NCI-H748 treated with DMSO at 0.1 percent for 48 hours (cell line): ENCODE measurements at places on chromosomes 1 and 21.

DNA sequence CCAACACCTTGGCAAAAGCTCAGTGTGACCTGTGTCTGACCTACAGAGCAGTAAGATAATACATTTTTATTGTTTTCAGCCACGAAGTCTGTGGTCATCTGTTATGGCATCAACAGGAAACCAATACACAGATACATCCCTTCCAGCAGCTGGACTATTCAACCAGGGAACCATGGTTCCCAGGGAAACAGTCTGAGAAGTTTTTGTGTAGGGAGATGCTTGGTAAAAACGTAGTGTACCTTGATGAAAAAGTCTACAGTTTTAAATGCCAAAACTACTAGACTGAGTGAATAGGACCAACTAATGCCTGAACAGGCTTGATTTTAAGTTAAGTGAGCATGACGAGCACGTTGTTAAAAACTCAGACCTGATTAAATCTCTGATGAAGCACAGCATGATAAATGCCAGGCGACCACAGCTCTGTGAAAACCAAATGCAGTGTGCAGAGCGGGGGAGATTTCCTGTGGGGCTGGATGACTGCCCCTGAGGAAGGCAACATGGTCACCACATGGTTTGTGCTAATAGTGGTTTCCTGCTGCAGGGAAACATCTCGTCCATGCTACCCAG lies 228.9 kb downstream of the TNR start:
- DNase-seq = no peak

GRCh38 chr1:235297579-235297978 lies 30.4 kb downstream of the ARID4B start:
- no peak for DNase-seq

DNA sequence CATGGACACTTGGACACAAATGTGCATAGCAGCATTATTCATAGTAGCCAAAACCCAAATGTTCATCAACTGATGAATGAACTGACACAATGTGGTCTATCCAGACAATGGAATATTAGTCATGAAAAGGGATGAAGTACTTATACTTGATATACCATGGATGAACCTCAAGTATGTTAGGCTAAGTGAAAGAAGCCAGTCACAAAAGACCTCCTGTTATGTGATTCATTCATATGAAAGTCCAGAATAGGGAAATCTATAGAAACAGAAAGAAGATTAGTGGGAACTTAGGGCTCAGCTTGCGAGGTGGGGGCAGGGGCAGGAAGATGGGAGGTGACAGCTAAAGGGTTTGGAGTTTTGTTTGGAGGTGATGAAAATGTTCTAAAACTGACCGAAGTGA lies 7.4 kb downstream of the KCNE1 start:
- DNase-seq = no peak

DNA sequence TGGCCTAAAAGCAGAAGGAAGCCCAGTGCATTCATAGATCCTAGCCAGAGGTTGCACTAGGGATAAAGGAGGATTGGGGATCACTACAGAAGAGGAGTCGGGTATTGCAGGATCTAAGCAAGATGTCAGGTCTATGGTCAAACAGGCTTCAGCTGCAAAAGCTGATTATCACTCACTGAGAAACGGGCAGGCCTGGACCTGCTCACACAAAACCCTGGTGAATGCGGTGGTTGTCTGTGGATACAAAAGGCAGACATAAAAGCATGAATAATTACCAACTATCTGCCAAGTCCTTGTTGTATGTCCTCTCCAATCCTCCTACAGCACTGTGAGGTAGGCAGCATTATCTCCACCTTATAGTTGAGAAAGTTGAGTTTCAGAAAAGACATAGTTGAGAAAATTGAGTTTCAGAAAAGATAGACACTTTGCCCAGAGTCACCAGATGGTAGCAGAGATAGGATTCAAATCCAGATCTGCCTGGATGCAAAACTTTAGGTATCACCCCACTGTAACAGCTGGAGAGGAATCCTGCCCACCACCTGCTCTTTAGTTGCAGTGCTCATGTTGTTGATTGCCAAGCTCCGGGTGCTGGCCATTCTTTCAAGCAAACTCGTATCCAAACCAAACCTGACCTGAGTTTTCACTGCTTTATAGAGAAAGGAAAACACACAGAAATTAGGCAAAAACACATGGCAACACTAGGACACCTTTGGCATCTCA lies 49.6 kb upstream of the HOOK1 start:
- peak; percentile 80 for DNase-seq

DNA sequence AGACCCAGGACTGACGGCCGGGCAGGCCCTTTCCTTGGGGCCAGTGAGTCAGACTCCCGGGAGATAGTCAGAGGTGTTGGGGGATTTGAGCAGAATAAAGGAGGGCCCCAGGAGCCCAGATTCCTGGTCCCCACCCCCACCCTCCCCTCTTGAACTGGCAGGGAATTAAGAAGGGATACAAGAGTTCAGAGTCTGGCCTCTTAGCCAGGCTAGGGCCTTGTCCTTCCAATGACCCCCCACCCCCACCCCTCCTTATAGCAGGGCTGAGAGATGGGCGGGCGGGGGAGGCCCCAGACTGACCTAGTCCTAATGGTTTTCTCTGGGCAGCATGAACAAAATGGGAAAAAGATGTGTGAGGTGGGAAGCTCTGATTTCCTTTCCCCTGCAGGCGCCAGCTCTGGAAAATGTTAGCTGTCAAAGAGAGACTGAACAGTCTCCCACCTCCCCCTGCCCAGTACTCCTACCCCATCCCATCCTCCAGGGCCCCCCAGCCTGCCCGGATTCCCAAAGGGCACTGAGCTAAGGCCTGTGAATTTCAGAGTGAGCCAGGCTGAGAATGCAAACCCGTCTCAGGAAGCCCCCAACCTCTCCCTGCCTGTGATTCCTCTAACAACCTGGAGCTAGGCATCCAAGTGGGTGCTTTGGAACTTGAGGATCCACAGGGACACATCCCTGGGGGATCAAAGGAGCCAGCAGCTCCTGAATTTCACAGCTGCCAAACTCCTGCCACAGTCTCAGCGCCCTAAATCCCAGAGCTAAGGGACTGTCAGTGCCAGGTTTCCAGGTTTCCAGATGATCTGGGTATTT lies 5.8 kb upstream of the CRABP2 start:
- DNase-seq = no peak

DNA sequence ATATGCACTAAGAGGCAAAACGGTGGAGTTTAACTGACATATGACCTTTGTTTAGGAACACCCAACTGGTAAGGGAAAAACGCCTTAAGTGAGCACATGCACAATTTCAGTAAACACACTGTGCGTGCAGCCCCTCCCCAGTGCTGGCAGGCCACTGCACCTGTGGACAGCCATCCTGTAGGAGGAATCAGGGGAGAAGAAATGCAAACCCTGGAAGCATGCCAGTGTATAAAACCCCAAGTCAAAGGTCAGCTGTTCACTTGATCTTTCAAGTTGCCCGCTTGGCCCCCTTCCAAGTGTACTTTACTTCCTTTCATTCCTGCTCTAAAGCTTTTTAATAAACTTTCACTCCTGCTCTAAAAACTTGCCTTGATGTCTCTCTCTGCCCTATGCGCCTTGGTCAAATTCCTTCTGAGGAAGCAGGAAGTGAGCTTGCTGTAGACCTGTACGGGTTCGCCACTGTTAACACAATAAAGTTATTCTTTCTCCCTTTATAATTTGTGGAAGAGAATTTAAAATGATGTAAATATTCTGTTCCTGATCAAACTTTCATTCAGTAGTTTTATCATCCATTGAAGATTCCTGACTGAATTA lies 31.8 kb downstream of the USP25 start:
- DNase-seq = no peak

- DNase-seq = no peak
Observed at GRCh38 chr1:26991310-26992116, 2.0 kb upstream of the TRNP1 start.

DNA sequence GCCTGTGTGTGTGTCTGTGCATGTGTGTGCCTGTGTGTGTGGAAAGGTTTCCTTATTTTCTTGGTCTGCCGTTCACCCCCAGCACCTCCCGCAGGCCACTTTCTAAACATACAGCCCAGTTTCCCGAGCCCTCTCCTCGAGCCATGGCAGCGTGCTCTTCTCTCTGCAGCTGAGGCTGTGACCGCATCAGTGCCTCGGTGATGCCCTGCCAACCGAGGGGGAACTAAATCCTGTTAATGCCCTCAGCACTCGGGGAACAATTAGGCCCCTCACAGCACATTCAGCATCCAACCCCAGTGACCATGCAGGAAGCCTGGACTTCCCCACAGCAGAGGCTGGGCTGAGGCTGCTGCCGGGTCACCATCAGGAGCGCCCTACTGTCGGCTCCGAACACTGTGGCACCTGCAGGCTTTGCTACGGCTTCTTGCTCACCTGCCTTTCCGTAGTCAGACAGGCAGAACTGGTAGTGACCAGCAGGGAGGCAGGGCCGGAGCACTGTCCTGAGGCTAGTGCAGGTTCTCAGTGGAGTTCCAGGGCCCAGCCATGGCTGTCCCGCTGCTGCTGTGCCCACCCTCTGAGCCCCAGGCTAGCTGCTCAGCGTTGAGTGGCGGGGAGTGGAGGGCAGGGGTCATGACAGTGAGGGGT lies 8.1 kb downstream of the GPR137B start:
- no peak for DNase-seq

DNA sequence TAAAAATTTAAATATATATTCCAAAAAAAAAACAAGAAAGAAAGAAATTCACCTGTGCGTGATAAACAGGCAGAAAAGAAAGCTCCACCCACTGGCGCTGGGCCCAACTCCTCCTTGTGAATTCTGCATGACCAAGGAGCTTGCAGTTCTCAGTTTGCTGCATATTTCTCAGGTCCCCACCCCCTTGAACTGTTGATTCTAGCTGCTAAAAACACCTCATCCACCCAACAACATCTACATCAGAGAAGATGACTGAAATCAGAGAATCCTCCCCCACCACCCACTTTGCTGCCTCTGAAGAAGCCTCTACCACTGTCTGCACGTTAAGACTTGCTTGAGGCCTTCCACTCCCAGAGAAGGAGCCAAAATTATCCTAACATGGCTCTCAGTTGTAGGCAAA lies 104.8 kb downstream of the RGS2 start:
- DNase-seq = no peak

GRCh38 chr1:211482306-211482705 lies 9.7 kb downstream of the RD3 start:
- no peak for DNase-seq

DNA sequence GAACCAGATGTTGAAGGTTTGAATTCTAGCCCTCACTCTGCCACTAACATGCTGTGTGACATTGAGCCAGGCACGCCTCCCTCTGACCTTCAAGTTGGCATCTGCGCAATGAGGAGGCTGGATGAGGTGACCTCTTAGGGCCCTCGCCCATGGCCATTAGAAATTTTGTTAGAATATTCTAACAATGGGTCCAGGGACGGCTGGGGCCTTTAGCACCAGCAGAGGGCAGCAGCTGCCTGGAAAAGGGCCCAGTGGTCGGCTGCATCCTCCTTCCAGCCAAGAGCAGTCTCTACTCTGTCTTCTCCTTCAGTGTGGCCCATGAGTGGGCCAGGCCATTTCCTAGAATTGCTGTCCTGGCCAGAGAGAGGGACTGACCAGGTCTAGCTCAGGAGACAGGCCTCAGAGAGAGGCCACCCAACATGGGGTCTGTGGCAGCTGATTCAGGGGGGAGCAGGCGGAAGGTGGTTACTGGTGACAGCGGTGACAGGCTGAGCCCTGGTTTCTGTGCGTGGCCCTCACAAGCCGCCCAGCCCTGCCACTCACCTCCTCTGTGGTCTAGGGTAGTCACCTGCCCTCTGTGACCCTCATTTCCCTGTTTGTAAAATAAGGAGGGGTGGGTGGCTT lies 101.3 kb upstream of the ACTL8 start:
- no peak for DNase-seq

GRCh38 chr1:180632326-180633056 lies 669 bp downstream of the XPR1 start:
- no peak for DNase-seq

DNA sequence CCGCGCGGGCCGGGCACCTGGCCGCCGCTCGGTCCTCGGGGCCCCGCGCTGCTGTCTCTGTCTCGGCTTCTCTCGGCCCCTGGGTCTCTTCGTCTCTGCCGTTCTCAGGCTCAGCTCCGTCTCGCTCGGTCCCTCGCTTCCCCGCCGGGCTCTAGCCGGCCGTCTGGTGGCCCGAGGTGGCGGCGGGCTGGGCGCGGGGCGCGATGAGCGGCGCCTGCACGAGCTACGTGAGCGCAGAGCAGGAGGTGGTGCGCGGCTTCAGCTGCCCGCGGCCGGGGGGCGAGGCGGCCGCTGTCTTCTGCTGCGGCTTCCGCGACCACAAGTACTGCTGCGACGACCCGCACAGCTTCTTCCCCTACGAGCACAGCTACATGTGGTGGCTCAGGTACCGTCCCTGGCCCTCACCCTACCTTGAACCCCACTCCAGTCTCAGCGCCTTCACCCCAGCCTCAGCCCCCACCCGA lies 355 bp downstream of the SHISAL2A start:
- no peak for DNase-seq

DNA sequence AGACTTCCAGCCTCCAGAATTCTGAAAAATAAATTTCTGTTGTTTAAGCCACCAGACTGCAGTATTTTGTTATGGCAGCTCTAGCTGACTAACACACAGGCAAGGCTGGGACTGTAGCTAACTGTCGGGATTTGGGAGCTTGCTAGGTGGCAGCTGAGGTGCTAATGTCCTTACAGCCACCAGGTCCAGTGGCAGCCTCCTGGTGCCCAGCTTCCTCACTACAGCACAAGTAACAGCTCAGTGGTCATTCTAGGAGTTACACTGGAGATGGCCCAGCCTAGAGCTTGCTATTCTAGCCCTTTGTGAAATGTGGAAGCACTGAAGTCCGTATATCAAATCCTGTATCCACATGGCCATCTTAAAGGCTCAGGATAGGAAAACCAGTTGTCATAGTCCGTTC lies 4.3 kb upstream of the C1orf115 start:
- no peak for DNase-seq

- peak; percentile 75 for DNase-seq
Observed at GRCh38 chr21:33127154-33127867, 57.4 kb downstream of the OLIG1 start.

DNA sequence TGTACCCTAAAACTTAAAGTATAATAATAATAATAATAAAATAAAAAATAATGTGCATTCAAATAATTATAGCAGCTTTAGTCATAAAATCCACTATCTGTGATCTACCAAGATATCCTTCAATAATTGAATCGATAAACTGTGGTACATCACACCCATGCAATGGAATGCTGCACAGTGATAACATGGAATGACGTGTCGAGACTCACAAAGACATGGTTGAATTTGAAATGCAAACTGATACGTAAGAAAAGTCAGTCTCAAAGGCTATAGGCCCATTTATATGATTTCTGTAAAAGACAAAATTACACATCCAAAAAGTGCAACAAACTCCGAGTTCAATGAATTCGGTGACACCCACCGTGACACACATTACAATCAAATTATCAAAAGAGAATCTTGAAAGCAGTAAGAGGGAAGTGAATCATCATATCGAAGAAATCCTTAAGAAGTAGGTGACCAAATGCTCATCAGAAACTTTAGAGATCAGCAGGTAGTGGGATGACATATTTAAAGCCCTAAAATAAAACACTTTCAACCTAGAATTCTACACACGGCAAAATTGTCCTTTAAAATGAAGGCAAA lies 5.2 kb upstream of the SPRR2E start:
- no peak for DNase-seq
